Upper lobe of right lung (tissue), 1 donor: ENCODE measurements at places on chromosomes 7 and 10.

GRCh38 chr7:110157631-110158362, 933.1 kb upstream of the LRRN3 start:
- no peaks in the 10 kb centered on the region for H3K36me3 ChIP-seq
- DNase-seq, result no peak
- no peaks in the 10 kb centered on the region for H3K4me1 ChIP-seq
- H3K4me3 ChIP-seq, result no peak overlapping the region
- no peak overlapping the region for H3K27ac ChIP-seq

DNA sequence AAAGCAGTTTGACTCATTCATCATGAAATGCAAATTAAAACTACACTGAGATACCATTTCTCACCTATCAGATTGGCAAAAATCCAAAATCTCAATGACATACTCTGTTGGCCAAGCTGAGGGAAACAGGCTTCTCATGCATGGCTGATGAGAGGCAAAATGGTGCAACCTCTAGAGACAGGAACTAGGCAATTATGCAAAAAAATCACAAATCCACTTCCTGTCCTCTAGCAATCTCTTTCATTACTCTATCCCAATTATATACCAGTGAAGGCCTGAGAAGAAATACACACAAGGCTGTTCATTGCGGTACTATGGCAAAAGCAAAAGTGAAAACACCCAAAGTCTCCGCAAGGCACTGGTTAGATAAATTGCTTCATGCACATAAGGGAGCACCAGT, 25.9 kb upstream of the PTPRN2 start:
- DNase-seq, result no peak
- no peaks in the 10 kb centered on the region for H3K27me3 ChIP-seq
- H3K4me1 ChIP-seq, result no peaks in the 10 kb centered on the region
- no peak overlapping the region for H3K27ac ChIP-seq

GRCh38 chr7:81583882-81584533, 185.8 kb downstream of the HGF start:
- H3K27ac ChIP-seq, result no peak overlapping the region
- H3K36me3 ChIP-seq, result no peaks in the 10 kb centered on the region
- H3K27me3 ChIP-seq, result no peaks in the 10 kb centered on the region
- no peak overlapping the region for H3K4me3 ChIP-seq

GRCh38 chr10:84225427-84226173, at the start of gene LRIT2:
Gene LRIT2 (minus strand): TSS chr10:84225544. CDS start chr10:84225520, 24 bp downstream.
- no peak for DNase-seq
- H3K36me3 ChIP-seq, result no peaks in the 10 kb centered on the region
- no peak within 1 kb of the TSS for H3K27ac ChIP-seq
- H3K27me3 ChIP-seq, result peaks cover 17% of the 10 kb centered on the region

- H3K36me3 ChIP-seq, result no peaks in the 10 kb centered on the region
- no peak overlapping the region for H3K4me3 ChIP-seq
- H3K4me1 ChIP-seq, result peaks cover 8% of the 10 kb centered on the region
- H3K27ac ChIP-seq, result no peak overlapping the region
- peaks cover 15% of the 10 kb centered on the region for H3K27me3 ChIP-seq
Observed at GRCh38 chr10:129462257-129462795, 4.7 kb upstream of the MGMT start.

- H3K27ac ChIP-seq, result no peak overlapping the region
- no peaks in the 10 kb centered on the region for H3K27me3 ChIP-seq
- no peak for DNase-seq
- peaks cover 13% of the 10 kb centered on the region for H3K4me1 ChIP-seq
- no peaks in the 10 kb centered on the region for H3K36me3 ChIP-seq
Observed at GRCh38 chr7:132519936-132520335, 56.3 kb downstream of the PLXNA4 start.

DNA sequence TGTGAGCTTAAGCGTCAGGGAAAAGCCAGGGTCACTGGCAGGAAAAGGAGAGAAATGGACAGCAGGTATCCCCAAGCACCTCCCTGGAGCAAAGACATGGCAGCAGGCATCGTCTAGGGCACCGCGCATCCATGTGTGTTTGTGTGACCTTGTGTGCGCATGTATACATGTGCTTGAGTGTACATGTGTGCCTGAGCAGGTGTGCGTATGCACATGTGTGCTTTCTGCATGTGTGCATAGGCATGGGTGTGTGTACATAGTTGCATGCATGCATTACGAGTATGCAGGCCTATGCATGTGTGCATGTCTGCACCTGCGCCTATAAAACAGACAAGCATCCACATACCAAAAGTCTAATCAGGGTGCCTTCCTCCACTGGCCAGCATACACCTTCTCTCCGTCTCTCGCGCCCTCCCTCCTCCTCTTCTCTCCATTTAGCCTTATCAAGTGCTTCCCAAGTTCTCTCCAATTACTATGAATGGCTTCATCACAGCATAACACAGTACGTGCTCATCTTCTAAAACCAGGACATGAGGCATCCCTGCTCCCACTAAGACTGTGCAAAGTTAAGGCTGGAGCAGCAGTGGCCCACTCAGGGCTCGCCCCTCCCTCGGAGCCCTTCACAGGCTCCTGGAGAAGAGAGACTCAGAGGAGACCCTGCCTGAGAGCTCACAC, 30.6 kb downstream of the RASGEF1A start:
- no peak overlapping the region for H3K27ac ChIP-seq
- no peaks in the 10 kb centered on the region for H3K36me3 ChIP-seq
- H3K27me3 ChIP-seq, result peaks cover 2% of the 10 kb centered on the region
- no peaks in the 10 kb centered on the region for H3K4me1 ChIP-seq
- H3K4me3 ChIP-seq, result no peak overlapping the region

GRCh38 chr10:98323221-98324164, 55.5 kb upstream of the LOXL4 start:
- H3K4me1 ChIP-seq, result no peaks in the 10 kb centered on the region
- no peaks in the 10 kb centered on the region for H3K27me3 ChIP-seq
- H3K27ac ChIP-seq, result no peak overlapping the region
- peak; percentile 89 for DNase-seq
- H3K4me3 ChIP-seq, result no peak overlapping the region

GRCh38 chr7:120452665-120453064, 179.7 kb downstream of the KCND2 start:
- no peaks in the 10 kb centered on the region for H3K27me3 ChIP-seq
- H3K36me3 ChIP-seq, result no peaks in the 10 kb centered on the region

DNA sequence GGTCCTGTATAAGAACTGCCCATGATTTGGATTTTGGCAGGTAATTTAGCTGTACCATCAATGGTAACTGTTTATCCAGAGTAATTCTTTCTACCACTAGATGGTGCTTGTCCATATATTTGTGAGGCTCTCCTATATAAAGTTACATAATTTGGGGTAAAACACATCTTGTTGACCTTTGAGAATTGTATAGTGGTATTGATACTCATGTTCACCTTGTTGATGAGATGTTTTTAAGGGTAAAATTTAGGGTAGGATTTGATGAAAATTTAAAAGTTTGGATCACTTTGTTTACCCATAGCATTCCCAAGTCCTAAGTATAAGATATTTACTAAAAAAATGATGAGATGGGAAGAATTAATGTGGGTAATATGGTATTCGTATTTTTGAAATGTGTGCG, 31.6 kb downstream of the ST7 start:
- H3K4me3 ChIP-seq, result no peak overlapping the region
- no peaks in the 10 kb centered on the region for H3K4me1 ChIP-seq

GRCh38 chr7:123292227-123292626, 92.5 kb upstream of the SLC13A1 start:
- DNase-seq, result no peak
- no peaks in the 10 kb centered on the region for H3K36me3 ChIP-seq
- no peaks in the 10 kb centered on the region for H3K27me3 ChIP-seq
- no peaks in the 10 kb centered on the region for H3K4me1 ChIP-seq

DNA sequence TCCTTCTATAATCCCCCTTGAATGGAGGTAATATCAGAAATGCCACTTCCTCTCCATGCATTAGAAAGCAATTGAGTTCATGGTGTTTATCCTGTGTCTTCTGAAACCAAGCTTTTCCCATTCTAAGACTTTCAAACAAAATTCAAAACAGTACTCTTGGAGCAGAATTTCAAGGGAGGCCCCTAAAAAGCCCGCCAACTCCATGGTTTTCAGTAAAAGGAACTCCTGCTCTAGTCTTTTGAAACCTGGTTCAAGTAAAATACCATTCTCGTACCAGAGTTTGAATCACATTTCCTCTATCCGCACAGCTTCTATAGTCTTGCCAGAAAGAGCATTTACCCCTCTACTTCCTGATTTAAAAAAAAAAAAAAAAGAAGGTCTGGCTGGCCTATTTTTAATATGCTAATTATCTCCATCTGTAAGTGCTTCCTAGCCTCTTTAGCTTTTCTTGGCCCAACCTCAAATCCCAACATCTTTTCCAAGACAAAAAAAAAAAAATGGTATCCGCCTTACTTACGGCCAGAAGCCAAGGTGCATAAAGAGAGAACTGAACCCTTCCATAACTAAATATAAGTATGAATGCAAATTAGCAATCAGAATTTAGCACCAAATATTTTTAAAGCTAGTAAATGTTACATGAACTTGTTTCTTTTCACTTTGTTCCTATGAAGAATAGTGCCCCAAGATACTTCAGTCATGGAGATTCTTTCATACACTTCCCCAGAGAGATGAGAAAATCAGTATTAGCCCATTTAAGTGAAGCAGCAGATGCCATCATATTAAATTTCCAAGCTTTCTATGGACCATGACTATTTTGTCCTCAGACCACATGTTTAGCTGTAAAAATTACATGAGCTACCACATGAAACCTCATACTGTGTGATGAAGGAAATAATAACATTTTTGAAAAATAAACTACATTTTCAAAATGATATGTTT, 199.9 kb upstream of the FAM3C start:
- H3K36me3 ChIP-seq, result no peaks in the 10 kb centered on the region
- DNase-seq, result no peak
- H3K4me3 ChIP-seq, result no peak overlapping the region
- no peaks in the 10 kb centered on the region for H3K27me3 ChIP-seq

DNA sequence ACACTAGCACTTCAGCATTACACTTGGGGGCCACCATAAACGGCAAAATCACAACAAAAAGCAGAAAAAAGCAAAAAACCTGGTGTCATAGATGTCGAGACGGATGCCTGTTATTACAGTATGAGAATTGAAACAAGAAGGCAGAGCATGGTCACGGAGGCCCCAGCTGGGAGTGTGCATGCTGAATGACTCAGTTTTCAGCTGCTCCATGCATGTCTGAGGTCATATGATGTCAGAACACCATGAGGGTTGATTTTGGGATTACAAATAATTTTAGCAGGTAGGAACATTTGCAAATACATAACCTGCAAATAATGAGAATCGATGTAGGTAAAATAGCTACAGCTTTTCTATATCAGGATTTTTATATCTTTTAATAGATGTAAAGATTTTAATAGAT, 19.1 kb downstream of the ZMYND11 start:
- no peak for DNase-seq
- H3K4me1 ChIP-seq, result no peaks in the 10 kb centered on the region
- H3K27ac ChIP-seq, result no peak overlapping the region
- no peak overlapping the region for H3K4me3 ChIP-seq
